ENCODE measurements at places on chromosomes 2 and 18.

DNA sequence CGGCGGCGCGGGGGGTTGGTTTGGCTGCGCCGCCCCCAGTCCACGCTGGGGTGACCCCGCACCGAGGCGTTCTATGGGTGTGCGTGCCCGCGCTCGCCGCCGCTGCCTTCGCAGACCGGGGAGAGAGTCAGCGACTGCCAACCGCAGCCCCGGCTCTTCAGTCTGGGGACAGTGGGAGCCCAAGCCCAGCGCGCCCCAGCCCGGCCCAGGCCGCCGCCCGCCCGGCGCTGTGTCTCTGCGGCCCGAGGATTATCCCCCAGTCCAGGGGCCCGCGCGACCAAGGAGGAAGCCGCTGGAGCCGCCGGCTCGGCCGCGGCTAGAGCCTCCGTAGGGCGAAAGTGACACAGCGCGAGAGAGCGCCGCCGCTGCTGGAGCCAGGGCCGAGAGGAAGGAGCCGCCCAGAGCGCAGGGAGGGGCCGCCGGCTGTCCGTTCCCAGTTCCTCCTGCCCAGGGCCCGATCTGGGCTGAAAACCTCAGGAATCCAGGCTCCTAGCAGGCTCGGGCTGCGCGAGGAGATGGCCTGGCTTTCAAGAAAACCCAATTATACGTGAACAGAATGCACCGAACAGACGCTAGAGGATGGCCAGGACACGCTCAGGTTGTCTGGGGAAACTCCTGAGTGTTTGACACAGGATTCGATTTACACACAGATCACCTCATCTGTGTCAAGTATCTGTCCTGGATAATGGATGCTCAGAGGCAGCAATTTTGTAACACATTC is 2.4 kb downstream of the CTIF start:
- DNase-seq = peak; percentile 79

GRCh38 chr2:217060516-217060915 is 200.7 kb upstream of the TNP1 start:
- peak; percentile 20 for DNase-seq

GRCh38 chr2:104852090-104852666 is 1.7 kb upstream of the POU3F3 start:
- no peak for DNase-seq

GRCh38 chr2:48391616-48392015 is 138.3 kb upstream of the STON1 start:
- no peak for DNase-seq

All from LHCN-M2 (cell line).